ENCODE measurements at places on chromosomes 2 and 18. TPM values are rescaled to one million over a fixed set of nuclear protein-coding genes. Genes with fewer than 3 reads are reported as not detected.
A peak's percentile ranks its signal among the peaks of the same experiment; 100 is the strongest.

- DNase-seq = no peak
Observed at GRCh38 chr2:42823744-42824453, 31.5 kb upstream of the HAAO start.

DNA sequence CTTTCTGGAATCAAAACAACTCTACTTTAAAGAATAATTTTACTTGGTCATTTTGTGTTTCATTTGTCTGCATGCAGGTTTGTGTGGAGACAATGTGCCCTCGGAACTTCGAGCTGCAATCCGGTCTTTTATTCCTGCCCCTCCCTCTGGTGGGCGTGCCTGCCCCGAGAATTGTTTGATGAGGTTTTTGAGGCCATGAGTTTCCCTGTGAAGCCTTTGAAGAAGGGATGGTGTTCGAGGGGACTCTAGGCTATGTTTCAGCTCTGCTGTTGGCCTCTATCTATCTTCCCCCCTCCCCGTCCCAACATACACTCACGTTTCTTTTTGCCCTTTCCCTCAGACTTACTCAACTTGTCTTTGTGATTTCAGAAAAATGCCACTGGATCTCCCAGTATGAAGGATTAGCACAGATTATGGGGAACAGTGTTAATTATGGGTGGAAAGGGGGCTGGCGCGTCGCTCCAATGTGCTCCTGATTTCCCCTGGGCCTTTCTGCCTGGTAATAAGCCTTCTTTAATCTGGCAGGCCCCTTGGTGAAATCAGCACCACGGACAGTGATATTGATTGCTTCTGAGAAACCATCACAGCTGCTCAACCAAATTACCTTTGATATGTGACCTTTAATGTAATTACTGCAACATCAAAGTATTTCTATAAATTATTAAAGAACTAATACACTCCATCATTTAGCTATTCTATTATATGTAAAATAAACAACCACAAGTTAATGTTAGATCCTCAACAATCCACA is 82.2 kb downstream of the CELF4 start:
- peak; percentile 59 for DNase-seq

Gene MALL
- 3.8 TPM for total RNA-seq

Gene NLRC4
- not detected for total RNA-seq

Gene IL1R1
- 0.55 TPM for total RNA-seq

Gene DHX57
- total RNA-seq = 30.3 TPM

Gene MORN2
- total RNA-seq = 7.4 TPM
